Activated CD4-positive, alpha-beta memory T cell treated with anti-CD3 and anti-CD28 coated beads for 36 hours (primary cell): ENCODE measurements at places on chromosomes 3 and 15. TPM values are rescaled to one million over a fixed set of nuclear protein-coding genes. Genes with fewer than 3 reads are reported as not detected.

Gene PAK6
- total RNA-seq, result 0.69 TPM

Gene POLR2H
- 100.0 TPM for total RNA-seq

Gene FBXW12
- total RNA-seq, result not detected

Gene DIS3L
- total RNA-seq, result 23.5 TPM

Gene SLC28A1
- not detected for total RNA-seq

Gene PIGZ
- total RNA-seq, result 0.71 TPM

Gene TGM4
- total RNA-seq, result not detected

Gene CIAO2A
- total RNA-seq, result 97.4 TPM

Gene MFSD1
- total RNA-seq, result 12.4 TPM

Gene ARHGAP11A
- 112 TPM for total RNA-seq

Gene INO80
- total RNA-seq, result 19.9 TPM

Gene GP9
- total RNA-seq, result not detected

Gene GCSAM
- 14.4 TPM for total RNA-seq

Gene GABRB3
- 0.12 TPM for total RNA-seq

Gene CYFIP1
- 55.8 TPM for total RNA-seq

Gene IMPG2
- 0.10 TPM for total RNA-seq

Gene DPPA2
- total RNA-seq, result not detected

Gene SGO1
- 37.4 TPM for total RNA-seq

Gene CLEC3B
- total RNA-seq, result not detected

Gene TNFAIP8L3
- not detected for total RNA-seq

Gene VPS13C
- total RNA-seq, result 52.4 TPM

Gene SAMMSON
- total RNA-seq, result not detected

Gene ZNF619
- total RNA-seq, result 8.3 TPM

Gene TUSC7
- not detected for total RNA-seq

Gene THOC7
- total RNA-seq, result 85.2 TPM

Gene ACKR2
- total RNA-seq, result 0.44 TPM

Gene MESP1
- 6.7 TPM for total RNA-seq

Gene CLRN1
- not detected for total RNA-seq

Gene GRAMD1C
- 1.2 TPM for total RNA-seq

Gene PYGO1
- total RNA-seq, result not detected

Gene VPS33B
- total RNA-seq, result 26.4 TPM

Gene IL5RA
- total RNA-seq, result 0.74 TPM

Gene NAALADL2
- not detected for total RNA-seq

Gene VPS8
- 32.3 TPM for total RNA-seq

Gene ACTC1
- total RNA-seq, result not detected

Gene CCDC32
- 28.6 TPM for total RNA-seq

Gene AADAC
- total RNA-seq, result not detected

Gene LMAN1L
- not detected for total RNA-seq

Gene DUOXA2
- total RNA-seq, result not detected

Gene RPUSD3
- 79.0 TPM for total RNA-seq

Gene BTLA
- total RNA-seq, result 18.7 TPM

Gene GNAT1
- not detected for total RNA-seq

Gene CNTN4
- not detected for total RNA-seq

Gene BCL2A1
- total RNA-seq, result 110 TPM

Gene MORC1
- not detected for total RNA-seq

Gene DAZL
- not detected for total RNA-seq
